Activated CD4-positive, alpha-beta T cell treated with anti-CD3 and anti-CD28 coated beads for 48 hours (primary cell): ENCODE measurements at places on chromosomes 3 and 15.

GRCh38 chr3:193795062-193795690 lies 202.2 kb downstream of the OPA1 start:
- no peak for DNase-seq

DNA sequence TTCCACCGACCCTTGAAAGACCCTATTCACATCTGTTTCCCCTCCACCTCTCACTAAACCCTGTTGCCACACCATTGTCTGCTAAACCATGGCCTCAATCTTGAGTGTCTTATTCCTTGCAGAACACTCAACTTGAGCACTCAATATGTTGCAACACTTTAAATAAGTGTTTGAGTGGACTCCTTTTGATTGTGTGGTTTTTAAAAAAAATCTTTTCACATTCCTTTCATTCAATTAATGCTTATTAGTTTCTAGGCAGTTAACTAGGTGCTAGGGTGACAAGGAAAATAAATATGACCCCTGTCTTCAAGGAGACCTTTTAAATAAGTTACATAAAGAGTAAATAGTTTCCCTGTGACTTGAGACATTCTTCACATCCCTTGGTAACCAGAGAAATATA lies 13.3 kb upstream of the HHLA2 start:
- no peak for DNase-seq

DNA sequence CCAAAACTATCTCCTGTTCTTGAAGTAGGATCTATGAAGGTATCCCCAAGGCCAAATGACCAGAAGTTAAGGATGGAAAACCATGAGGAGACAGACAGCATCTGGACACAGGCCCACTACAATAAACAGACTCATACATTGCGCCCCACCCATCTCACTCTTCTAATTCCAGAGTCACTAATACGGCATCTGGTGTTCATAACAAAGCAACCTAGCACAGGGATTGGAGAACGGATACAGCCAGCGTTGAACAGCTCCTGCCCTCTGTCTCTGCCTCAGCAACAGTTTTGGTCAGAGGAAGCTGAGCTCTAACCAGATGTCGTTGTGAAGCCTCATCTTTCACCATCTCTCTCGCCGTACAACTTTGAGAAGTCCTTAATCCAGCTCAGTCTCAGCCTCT lies 44.5 kb upstream of the CCDC80 start:
- no peak for DNase-seq

GRCh38 chr3:166955201-166955939 lies 424.7 kb downstream of the ZBBX start:
- no peak for DNase-seq

- DNase-seq: peak; percentile 44
These were observed 2.3 kb downstream of the RASGRP1 start for GRCh38 chr15:38562278-38562677.

GRCh38 chr15:60731583-60732130 lies 252.7 kb upstream of the ICE2 start:
- no peak for DNase-seq

GRCh38 chr3:12972781-12973702 lies 100.2 kb downstream of the IQSEC1 start:
- DNase-seq: no peak

DNA sequence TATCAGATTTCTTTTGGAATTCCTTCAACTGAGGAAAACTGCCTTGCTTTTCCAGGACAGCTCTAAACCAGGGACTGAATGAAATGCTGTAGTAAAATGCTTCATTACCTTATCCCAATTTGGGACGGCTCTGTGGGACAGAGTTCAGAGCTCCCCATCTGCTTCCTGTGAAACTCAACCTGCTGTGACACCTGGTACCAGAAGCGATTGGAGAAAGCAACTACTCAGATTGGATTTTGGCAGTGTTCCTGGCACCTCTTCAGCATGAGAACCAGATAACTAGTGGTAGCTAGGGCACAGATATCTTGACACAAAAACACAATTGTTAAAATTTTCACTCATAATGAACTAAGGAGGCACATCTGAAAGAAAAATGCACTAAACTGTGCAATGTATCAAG lies 539.1 kb downstream of the SI start:
- no peak for DNase-seq

DNA sequence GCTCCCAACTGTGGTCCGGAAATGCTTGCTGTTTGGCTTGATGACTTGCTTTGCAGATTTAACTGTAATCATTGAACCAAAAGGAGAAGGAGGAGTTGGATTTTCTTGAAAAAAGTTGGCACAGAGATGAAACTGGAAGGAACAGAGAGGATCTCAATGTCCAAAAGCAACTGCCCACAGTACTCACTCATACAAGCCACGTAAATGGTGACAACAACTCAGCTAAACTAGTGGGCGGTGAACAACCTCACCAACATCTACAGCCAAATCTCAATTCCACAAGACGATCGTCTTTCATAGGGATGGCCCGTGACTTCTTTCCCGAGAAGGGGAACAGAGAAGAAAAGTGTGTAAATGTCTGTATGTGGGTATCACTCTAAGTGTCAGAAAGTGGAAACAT lies 48.1 kb downstream of the MYO5C start:
- DNase-seq: no peak

DNA sequence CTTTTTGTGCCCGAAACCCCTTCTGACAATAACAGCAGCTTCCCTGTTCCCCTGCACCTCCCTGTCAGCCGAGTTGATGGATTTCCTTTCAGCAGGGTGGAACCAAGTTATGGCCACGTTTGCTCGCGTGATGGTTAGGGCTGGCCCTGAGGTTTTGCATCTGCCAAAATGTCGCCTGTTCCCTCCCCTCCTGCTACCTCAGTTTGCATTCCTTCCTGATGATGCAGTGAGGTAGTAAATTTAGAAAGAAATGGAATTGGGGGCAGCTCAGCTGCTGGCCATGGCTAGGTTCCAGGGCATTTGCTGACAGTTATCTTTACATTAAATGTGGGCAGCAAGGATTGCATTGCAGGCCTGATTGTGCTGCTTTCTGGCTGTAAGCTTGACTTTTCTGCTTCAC lies 13.2 kb downstream of the LIMD1 start:
- DNase-seq: no peak

DNA sequence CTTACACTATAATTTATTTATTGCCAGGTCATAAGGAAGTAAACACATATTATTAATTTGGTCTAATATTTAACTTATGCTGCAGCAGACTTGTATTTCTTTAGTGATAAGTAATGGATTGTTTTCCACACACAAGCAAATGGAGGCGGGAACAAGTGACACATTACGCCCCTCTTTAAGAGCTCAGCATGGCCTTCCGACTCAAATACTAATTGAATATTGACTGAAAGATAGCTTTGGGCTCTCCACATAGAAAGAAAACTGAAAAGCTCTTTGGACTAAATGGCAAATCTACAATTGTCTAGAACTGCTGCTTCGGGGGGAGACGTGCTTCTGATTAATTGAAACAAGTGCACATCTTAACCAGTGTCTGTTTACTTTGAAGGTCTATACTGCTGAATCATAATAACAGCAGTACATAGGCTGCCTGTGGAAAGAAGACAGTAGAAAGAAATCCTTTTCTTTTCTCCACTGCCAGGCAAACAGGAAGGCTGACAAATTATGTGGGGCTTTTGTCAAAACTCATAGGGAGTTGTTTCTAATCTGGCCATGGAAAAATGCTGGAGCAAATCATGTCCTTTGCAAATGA lies 15.9 kb downstream of the CADPS start:
- no peak for DNase-seq

GRCh38 chr3:94008253-94008652 lies 20.1 kb downstream of the STX19 start:
- DNase-seq: no peak

- no peak for DNase-seq
These were observed 43.5 kb upstream of the ALCAM start for GRCh38 chr3:105323274-105323599.

DNA sequence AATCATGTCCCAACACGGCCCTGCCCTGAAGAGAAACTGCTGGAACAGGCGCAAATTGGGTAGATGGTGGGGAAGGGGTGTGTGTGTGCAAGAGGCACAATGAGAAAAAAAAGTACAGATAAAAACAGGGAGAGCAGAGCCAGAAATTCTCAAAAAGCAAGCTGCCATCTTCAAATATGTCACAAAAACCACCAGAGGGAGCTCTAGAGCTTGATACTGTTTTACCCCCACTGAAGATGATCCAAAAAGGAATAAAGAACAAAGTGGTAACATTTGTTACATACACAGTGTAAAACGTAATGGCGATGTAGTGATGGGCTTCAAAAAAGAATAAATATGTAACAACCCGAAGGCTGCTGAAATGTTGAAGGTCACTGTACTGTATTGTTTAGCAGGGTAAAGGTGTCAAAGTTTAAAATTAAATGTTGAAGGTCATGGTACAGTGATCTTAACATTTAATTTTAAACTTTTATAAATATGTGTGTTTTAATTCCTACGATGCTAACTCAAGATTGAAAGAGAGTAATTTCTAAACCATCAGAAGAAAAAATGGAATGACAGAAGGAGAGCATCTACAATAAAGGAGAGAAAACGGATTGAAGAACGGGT lies 6.0 kb downstream of the SNRPA1 start:
- no peak for DNase-seq

DNA sequence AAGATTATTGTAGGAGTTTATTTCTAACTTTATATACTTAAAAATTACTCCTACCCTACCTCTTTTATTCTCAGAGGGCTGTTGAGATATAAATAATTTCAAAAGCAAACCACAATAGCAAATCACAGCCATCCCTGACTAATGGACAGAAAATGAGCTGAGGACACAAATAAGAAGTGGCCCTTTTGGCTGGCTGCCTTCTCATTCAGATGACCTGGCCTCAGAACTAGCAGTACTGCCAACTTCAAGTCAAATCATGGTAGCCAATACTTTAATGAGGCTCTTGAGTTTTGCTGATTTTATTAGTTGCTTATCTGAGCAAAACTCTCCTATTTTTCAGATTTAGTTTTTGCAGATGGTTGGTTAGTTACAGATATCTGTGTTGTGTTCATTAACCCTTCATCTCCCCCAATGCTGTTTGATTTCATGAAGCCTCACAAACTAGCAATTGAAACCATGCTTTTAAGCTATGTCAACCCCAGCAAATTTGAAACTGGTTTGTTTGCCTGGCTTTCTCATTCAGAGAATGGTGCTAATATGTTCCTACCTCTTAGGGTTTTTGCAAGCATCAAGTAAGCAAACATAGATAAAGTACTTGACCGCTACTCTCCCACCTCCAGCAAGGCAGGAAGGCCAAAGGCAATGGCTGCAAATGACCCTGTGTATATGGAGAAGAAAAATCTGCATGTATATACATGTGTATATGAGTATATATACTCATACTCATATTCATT lies 73.4 kb upstream of the HACD2 start:
- DNase-seq: no peak
